Mesothelial cell of epicardium (in vitro differentiated cells): ENCODE measurements at places on chromosomes 7 and 10. TPM values are rescaled to one million over a fixed set of nuclear protein-coding genes. Genes with fewer than 3 reads are reported as not detected.

IGFBP1 gene
- not detected in 3 replicates for total RNA-seq

TMEM196 gene
- total RNA-seq: not detected in 3 replicates

MAGI2 gene
- 36.9 to 38.4 TPM (median 37.8 TPM) in 3 replicates for total RNA-seq

TACC2 gene
- 25.5 to 30.3 TPM (median 27.7 TPM) in 3 replicates for total RNA-seq

AOAH gene
- 0.40 to 0.89 TPM (median 0.45 TPM) in 3 replicates for total RNA-seq

BAMBI gene
- total RNA-seq: 209 to 219 TPM (median 217 TPM) in 3 replicates

CLDN4 gene
- 158 to 175 TPM (median 165 TPM) in 3 replicates for total RNA-seq

SPDYE5 gene
- total RNA-seq: 0.14 to 0.16 TPM in 2 of 3 replicates, not detected in the other

DNA sequence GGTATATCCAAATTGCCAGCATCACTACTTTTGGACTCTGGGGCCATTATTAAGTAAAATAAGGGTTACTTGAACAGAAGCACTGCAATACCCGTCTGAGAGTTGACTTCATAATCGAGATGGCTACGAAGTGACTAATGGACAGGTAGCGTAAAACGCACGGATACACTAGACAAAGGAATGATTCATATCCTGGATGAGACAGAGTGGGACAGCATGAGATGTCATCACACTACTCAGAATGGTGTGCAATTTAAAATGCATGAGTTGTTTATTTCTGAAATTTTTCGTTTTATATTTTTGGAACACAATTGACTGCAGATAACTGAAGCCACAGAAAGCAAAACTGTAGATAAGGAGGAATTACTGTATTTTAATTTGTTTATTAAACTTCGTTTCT, 421.5 kb upstream of the LRGUK start:
- H3K4me3 ChIP-seq: no peak overlapping the region
- no peaks in the 10 kb centered on the region for H3K36me3 ChIP-seq
- H3K4me1 ChIP-seq: peaks cover 5% of the 10 kb centered on the region
- H3K27ac ChIP-seq: no peak overlapping the region
- no peak for DNase-seq
- no peaks in the 10 kb centered on the region for H3K27me3 ChIP-seq

- no peaks in the 10 kb centered on the region for H3K36me3 ChIP-seq
- H3K4me1 ChIP-seq: peaks cover 4% of the 10 kb centered on the region
- H3K27ac ChIP-seq: no peak overlapping the region
- no peak for DNase-seq
Observed at GRCh38 chr7:17402628-17403278, 104.3 kb downstream of the AHR start.

- no peak overlapping the region for H3K4me3 ChIP-seq
- H3K4me1 ChIP-seq: peaks cover 38% of the 10 kb centered on the region
- no peaks in the 10 kb centered on the region for H3K27me3 ChIP-seq
- DNase-seq: no peak
- H3K27ac ChIP-seq: no peak overlapping the region
Observed at GRCh38 chr10:51620131-51620530, 79.3 kb downstream of the CSTF2T start.

DNA sequence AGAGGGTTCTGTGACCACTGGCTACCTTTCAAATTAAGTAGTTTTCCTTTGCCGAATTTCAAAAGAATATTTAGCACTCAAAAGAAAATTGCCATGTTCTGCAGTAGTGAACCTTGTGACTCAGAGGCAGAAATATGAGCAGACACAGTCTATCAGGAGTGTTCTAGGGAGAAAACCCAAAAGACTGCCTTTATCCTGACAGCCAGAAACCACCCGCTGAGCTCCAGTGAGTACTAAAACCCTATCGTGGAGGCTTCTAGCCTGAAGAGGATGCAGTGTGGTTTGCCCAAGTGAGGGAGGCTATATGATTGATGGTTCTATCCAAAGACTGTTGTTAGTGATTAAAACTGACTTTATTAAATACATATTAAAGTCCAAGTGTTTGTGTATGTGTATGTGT, 21.9 kb downstream of the CHRM2 start:
- no peak for DNase-seq
- H3K4me3 ChIP-seq: no peak overlapping the region
- peaks cover 29% of the 10 kb centered on the region for H3K36me3 ChIP-seq
- no peak overlapping the region for H3K27ac ChIP-seq
- H3K27me3 ChIP-seq: no peaks in the 10 kb centered on the region

GRCh38 chr10:36393801-36394200, 731.6 kb upstream of the ANKRD30A start:
- no peaks in the 10 kb centered on the region for H3K27me3 ChIP-seq
- H3K36me3 ChIP-seq: no peaks in the 10 kb centered on the region
- no peak overlapping the region for H3K27ac ChIP-seq

DNA sequence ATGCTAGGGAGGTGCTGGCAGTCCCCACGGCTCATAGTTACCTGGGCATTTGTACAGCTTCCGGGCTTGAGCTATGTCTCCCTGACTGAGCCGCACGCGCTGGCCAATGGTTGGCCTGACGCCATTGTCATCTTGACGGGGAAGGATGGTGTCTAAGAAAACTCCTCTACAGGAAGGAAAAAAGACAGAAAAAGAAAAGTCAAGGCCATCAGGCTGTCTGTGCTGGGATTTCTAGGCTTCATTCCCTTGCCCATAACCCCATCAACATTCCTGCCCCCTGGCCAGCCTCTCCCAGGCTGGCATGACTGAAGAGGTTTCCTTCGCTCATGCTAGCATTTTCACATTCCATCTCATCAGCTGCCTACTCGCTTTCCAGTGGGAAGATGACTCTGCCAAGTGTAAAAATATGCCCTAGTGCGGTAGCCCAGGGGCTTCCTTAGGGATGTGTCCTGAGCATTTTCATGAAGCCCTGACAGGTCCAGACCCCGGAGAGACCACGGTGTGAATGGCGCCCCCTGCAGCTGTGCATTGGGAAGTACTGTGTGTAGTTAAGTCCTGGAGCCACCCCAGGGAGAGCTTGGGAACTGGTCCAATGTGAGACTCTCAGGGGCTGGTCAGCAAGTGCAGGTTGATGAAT, 54.5 kb upstream of the OPALIN start:
- no peak overlapping the region for H3K27ac ChIP-seq
- H3K4me1 ChIP-seq: peaks cover 2% of the 10 kb centered on the region
- H3K4me3 ChIP-seq: no peak overlapping the region
- peaks cover 40% of the 10 kb centered on the region for H3K27me3 ChIP-seq

GRCh38 chr10:44293306-44293778, 91.6 kb downstream of the CXCL12 start:
- H3K4me1 ChIP-seq: peaks cover 24% of the 10 kb centered on the region
- H3K27ac ChIP-seq: no peak overlapping the region
- H3K36me3 ChIP-seq: no peaks in the 10 kb centered on the region
- no peak for DNase-seq
- peak overlapping the region; percentile 53 for H3K4me3 ChIP-seq
- H3K27me3 ChIP-seq: no peaks in the 10 kb centered on the region

- H3K36me3 ChIP-seq: no peaks in the 10 kb centered on the region
- peaks cover 17% of the 10 kb centered on the region for H3K27me3 ChIP-seq
- H3K4me3 ChIP-seq: no peak overlapping the region
Observed at GRCh38 chr10:2744547-2745200, 322.7 kb upstream of the PFKP start.

- no peak overlapping the region for H3K27ac ChIP-seq
- DNase-seq: no peak
- H3K36me3 ChIP-seq: no peaks in the 10 kb centered on the region
- H3K4me3 ChIP-seq: no peak overlapping the region
- peaks cover 9% of the 10 kb centered on the region for H3K4me1 ChIP-seq
Observed at GRCh38 chr7:159148430-159149395, 4.0 kb upstream of the VIPR2 start.

- H3K4me3 ChIP-seq: no peak overlapping the region
- no peaks in the 10 kb centered on the region for H3K4me1 ChIP-seq
Observed at GRCh38 chr10:27759483-27760272, 14.1 kb upstream of the MKX start.

GRCh38 chr10:1726861-1727260, 10.5 kb downstream of the ADARB2 start:
- no peaks in the 10 kb centered on the region for H3K4me1 ChIP-seq
- DNase-seq: no peak
- H3K27ac ChIP-seq: no peak overlapping the region
- no peak overlapping the region for H3K4me3 ChIP-seq
- no peaks in the 10 kb centered on the region for H3K36me3 ChIP-seq
- H3K27me3 ChIP-seq: peaks cover 69% of the 10 kb centered on the region
